NCI-H1436 (cell line): ENCODE measurements at places on chromosomes 11 and 22.

GRCh38 chr11:17184882-17185587, 22.8 kb downstream of the PIK3C2A start:
- no peak for DNase-seq

- no peak for DNase-seq
Measured at GRCh38 chr22:50161508-50162390, 8.8 kb upstream of the PANX2 start.

- DNase-seq: no peak
Measured at GRCh38 chr22:37231406-37232139, 12.5 kb downstream of the RAC2 start.

DNA sequence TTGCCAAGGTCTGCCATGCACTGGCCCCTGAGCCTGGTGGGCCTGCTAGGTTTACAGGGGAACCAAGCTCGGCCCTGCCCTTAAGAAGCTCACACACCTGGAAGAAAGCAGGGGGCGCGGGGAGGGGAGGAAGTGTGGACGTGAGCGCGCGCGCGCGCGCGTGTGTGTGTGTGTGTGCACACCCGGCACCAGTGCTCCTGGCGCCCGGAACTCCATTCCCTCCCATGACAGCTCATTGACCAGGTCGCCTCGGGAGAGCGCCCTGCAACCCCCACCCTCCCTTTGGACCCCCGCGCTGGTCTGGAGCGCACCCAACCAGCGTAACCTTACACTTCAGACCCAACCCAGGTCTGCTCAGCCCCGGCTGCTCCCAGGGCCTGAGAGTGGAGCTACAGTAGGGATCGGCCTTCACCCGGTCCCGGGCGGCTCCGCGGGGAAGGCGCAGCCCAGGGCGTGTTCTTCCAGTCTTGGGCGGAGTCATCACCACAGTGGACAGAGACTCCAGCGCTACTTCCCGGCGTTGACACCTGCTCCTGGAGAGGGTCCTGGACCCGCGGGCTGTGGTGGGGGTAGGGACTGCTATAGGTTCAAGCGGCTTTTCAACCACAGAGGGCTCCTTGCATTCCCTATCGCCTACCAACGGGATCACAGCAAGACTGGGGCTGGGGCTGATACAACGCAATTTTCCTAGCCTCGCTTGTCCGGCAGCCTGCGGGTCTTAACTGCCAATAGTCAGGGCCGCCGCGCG, 1.5 kb downstream of the GALNT18 start:
- peak; percentile 10 for DNase-seq

- DNase-seq: peak; percentile 21
Measured at GRCh38 chr22:17783312-17783711, 9.0 kb upstream of the BID start.

GRCh38 chr22:42169055-42169469, 38.5 kb upstream of the CYP2D6 start:
- DNase-seq: peak; percentile 48

GRCh38 chr22:38935023-38935422, 22.4 kb upstream of the APOBEC3A start:
- DNase-seq: peak; percentile 91

- DNase-seq: no peak
Measured at GRCh38 chr22:36480941-36481392, 473 bp downstream of the TXN2 start.

DNA sequence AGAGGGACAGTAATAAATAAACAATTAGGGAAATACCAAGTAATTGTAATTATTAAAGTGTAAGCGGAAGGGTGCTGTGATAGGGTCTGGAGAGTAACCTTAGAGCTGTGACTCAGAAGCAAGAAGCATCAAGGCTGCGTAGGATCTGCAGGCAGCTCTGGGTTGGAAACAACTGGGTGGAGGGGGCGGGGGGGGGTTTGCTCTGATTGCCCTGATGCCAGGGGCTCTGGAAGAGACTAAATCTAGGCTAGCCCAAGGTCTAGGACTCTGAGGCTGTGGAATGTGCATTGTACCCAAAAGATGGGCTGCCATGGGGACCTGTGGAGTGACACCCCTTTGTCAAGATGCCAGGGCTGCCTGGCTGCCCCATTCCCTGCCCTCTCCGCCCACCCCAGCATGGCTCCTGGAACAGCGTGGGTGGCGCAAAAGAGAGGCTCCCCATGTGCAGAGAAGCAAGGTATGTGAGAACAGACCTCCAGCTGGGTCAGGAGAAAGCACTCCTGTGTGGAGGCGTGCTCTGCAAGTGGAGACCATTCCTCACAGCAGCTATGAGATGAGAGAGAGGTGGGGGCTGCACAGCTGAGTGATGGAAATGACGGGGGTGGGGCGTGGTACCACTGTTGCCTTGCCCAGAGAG, 101.1 kb upstream of the CRYBB3 start:
- no peak for DNase-seq

- DNase-seq: no peak
Measured at GRCh38 chr11:35622070-35622469, 3.8 kb downstream of the FJX1 start.

- no peak for DNase-seq
Measured at GRCh38 chr11:47308050-47308823, 38.3 kb downstream of the MADD start.

GRCh38 chr11:36564376-36565030, 3.3 kb upstream of the RAG1 start:
- peak; percentile 18 for DNase-seq

DNA sequence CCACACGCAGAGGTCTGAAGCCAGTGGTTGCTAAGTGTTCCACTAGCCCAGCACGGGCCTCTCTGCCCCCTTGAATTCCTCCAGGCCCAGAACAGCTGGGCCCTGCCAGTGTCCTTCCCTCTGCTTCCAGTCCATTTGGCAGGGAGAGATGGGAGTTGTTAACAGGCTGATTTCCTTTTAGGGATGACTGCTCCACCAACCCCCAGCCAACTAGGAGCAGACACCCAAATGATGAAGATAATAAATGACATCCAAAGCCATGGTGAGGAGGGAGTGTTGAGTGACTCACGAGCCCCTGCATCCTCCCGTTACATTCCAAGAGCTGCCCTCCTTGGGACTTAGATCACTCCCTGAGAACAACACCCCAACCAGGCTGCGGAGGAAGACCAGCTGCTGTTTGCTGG, 20.6 kb downstream of the PARVA start:
- no peak for DNase-seq

- DNase-seq: no peak
Measured at GRCh38 chr22:30183271-30183670, 63.3 kb downstream of the LIF start.

DNA sequence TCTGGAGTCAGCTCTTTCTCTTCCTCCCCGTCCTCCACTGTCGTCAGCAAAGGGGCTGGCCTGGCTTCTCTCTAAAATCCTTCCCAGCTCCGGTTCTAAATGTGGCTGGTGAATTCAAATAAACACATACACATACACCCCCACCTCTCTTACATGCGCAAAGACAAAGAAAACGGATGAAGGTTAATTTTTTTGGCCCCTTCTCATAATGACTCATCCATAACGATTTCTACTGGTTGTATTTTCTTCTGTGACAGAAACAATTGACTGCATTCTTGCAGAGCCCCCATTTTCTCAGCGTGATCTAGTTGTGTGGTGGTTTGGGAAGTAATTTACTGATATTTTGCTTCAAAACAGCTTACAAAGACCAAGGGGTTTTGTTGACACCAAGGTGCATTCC, 130.0 kb upstream of the NTM start:
- no peak for DNase-seq

- DNase-seq: no peak
Measured at GRCh38 chr11:57490456-57491248, 24.9 kb downstream of the SLC43A1 start.

DNA sequence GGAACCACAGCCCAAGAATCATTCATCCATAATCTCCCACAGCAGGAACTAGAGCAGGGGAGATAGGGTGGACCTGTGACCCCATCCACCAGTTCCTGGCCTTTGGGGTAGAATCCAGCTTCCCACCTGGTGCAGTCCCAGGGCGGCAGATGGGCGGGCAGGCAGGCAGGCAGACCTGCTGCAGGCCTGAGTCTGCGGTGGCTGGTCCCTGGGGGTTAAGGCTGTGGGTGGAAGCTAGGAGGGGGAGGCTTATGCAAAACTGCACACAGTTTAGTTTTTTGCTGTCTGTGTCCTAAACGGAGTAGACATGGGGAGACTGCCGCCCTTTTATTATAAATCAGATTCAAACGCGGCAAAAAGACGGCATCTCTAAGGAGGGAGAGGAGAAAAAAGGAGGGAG, 4.5 kb upstream of the NEFH start:
- DNase-seq: peak; percentile 60

DNA sequence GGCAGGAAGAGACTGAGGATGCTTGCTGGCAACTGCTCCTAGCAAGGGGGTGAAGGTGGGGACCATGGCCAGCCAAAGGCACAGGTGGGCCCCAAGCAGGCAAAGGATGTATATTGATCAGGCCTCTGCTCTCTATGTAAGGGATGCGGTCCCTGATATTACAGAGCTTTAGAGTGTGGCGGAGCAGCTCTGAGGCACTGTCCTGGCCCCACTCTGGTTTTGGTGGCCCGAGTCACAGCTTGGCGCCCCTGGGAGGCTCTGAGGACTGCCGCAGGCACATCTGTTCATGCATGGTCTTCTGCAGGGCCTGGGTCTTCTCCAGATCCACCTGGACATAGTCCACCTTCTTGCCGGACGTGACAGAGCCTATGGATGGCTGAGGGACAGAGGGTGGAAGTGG, 45.5 kb downstream of the GAB4 start:
- no peak for DNase-seq

- DNase-seq: no peak
Measured at GRCh38 chr22:48070083-48070482, 1307.6 kb downstream of the TBC1D22A start.

- peak; percentile 68 for DNase-seq
Measured at GRCh38 chr22:41382098-41382578, 396 bp downstream of the TEF start.

DNA sequence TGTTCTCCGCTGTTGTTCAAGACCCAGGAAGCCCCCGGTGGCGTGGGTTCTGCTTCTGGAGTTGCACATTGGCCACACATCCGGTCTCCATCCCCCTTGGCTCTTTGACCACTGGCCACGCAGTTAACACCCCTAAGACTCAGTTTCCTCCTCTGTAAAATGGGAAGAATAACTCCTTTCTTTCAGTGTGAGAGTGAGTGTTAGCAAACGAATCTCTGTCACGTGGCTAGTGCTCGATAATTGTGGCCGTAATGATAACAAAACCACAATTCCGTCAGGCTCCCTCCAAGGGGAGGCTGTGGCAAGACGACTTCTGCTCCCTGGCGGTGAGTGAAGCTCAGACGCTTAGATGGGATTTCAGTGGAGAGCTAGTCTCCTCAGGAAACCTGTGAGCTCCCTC, 315.2 kb upstream of the B3GAT1 start:
- no peak for DNase-seq

DNA sequence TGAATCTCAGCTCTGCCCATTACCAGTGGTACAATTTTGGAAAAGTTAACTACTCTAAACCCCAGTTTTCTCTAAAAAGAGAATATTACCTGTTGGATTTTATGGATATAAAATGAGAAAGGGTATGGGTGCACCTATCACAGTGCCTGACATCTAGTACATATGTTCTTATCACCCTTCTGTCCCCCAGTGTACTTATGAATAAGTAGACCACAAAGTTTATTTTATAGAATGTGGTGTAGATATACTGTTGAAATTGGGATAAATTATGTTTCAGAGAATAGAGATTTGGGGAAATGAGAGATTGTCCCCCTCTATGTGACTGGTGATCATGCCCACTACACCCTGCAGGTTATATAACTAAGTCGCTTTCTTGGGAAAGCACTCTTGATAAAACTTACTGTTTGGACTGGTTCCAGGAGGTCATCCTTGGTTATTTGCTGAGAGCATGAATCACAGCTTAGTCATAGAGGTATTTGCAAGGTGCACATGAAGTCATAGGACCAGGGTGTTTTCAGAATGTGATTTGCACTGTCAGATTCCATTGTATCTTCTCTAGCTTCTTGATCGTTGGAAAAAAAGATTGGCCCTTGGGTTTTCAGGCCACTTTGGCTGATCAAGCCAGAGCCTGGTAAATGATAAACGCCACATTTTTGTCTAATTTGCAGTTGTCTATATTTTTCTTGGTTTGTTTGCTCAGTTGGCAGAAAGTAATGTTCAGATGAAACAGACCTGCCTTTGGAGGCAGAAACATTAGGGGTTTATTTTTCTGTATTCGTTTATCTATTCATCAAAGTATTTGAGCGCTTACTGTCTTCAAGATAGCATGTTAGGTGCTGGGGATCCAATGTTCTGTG, 21.3 kb downstream of the STX3 start:
- DNase-seq: no peak
